Activated effector memory CD4-positive, alpha-beta T cell treated with Interleukin-2 at 50 U/mL for 16 hours (primary cell): ENCODE measurements at places on chromosomes 6 and 20.

DNA sequence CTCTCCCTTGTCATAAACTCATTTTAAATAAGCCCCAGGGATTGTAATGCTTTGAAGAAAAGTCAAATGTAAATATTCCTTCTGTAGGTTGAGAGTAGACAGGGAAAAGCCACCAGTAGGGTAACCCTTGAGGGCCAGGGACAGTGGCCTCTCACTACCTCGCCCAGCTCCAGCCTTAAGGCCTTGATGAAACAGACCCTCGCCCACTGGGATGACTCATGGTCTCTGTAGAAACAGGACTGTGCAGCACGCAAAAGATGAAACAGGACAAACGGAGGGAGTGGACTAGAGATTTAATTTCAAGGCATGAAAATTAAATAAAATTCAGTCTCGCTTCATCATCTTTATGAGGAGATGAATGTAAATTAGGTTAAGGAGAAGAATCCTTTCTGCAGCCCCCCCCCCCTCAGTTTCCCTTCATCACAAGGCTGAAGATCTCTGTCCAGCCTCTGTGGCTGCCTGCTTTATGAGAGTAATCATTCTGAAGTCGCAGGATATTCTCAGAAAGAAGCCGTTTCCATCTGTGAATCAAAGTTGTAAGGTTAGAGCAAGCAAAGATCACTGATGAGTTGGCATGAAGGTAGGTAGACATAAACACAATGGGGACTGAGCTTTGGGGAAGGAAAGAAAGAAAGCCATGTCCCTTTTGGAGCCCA lies 60.4 kb downstream of the TMEM200A start:
- no peak for DNase-seq

- DNase-seq = no peak
Measured at GRCh38 chr20:11216451-11217314, 542.9 kb upstream of the JAG1 start.

DNA sequence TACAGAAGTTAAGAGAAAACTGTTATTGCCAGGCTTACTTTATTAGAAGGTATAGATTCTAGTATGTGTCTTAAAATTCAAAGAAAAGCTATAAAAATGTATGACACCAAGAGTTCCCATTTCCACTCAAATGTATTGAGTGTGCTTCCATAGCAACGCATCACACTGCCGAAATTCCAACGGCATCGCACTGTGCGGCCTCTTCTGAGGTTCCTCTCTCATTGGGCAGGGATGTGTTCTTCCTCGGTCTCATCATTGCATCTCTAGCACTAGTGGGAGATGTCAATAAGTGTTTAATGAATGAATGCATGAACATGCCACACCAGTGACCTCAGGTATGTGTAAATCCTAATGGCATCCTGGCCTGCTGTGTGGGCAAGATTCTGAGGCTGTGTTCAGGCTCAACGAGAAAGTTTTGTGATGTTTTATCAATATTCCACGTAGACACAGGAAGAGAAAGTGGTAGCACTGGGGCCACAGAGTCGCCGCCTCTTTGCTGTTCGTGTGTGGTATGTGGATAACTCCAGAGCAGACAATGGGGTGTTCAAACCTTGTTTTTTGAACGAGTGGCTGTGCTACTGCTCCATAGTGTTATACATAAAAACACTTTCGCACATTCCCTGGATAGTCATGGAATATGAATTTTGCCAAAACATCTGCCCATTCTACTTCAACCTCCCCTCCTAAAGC lies 171.6 kb downstream of the ADGB start:
- DNase-seq = no peak

DNA sequence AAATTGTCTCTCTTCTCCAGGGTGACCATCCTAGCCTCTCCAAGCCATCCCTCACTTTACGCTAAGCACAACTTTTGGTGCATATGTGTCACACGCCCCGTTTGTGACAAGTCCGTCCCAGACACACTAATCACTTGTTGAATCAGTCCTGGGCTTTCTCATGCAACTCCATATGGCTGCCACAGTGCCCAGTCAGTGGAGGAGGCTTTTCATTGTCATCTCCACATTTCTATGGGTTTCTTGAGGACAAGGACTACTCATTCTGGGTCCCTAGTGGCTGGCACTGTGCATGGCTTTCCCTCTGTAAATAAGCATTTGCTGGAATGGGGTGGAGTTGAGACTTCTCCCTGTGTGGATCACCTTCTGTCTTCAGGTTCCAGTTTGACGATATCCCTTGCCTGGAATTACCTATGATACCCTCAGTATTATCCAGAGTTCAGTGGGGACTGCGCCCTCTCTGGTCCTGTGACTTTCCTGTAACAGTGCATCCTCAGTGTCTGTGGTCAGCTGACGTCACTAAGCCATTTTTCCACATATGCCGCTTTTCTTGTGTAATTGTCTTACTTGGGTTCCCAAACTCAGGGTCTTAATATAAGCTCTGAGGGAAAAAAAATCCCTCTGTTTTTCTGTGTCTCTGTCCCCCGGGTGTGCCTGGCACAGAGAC lies 59.8 kb upstream of the MYL9 start:
- no peak for DNase-seq

- no peak for DNase-seq
Measured at GRCh38 chr6:6701864-6702263, 113.3 kb downstream of the LY86 start.

DNA sequence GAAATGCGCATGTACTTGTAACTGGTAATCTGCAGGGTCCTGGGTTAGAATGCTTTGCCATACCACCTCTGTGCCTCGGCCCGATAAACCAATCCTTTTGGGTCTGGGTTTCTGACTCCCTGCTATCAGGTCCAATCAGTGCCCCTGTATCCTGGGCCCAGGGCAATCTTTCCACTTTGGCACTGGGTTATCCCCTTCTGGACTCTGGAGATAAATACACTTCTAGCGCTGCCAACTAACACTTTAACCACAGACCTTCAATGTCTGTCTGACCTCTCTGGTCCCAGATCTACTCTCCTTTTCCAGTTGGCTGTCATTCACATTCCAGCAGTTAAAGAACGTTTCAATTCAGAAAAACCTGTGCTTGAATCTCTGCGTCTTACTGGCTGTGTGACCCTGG lies 55.3 kb downstream of the DNAAF9 start:
- DNase-seq = no peak

DNA sequence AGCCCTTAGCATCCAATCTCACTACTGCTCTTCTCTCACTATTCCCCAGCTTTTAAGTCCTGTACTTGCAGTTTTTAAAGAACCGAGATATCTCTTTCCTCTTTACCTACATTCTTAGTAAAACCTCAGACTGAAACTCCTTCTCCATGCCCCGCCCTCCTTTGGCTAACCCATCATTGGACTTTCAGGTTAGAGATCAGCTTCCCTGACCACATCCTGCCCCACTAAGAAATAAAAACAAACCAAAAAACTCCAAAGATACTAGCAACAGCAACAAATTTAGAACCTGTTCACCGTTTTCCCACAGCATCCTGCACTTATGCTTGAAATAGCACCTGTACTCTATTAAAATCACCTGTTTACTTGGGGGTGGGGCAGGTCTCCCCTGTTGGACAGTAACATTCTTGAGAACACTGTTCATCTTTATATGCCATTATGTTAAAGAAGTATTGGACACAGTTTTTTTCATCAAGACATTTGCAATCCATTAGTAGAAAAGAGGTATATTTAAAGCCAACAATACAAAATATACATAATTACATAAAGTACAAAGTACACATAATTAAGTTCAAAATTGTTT lies 16.3 kb upstream of the SMAP1 start:
- peak; percentile 60 for DNase-seq

- DNase-seq = no peak
Measured at GRCh38 chr20:47089151-47089550, 194.5 kb downstream of the EYA2 start.

- DNase-seq = no peak
Measured at GRCh38 chr6:1760876-1761275, 151.2 kb downstream of the FOXC1 start.

DNA sequence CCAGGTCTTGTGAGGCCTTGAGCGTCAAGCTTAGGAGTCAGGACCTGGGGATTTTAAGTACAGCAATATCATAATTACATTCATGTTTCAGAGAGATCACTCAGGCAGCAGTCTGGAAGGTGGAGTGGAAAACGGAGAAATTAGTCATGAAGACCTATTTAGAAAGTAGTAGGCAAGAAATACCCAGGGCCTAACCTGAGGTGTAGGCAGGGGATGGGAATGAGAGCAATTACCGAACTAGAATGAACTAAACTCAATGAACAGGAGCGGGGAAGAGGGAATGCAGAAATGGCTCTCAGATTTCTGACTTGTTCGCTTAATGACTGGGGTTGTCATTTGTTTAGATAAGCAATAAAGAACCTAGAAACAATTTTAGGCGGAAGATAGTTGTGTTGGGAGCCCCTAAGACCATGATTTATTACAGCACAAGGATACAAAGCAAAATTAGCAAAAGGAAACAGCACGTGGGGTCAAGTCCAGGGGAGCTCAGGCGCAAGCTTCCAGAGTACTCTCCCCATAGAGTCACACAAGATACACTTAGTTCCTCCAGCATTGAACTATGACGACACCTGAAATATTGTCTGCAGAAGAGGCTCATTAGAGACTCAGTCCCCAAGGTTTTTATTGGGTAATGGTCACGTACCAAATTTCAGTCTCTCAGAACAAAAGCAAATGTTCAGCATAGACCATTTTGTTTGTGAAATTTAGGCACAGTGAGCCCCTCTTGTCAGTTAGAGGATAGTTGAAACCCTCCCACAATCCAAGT lies 178.8 kb upstream of the AKAP12 start:
- no peak for DNase-seq

DNA sequence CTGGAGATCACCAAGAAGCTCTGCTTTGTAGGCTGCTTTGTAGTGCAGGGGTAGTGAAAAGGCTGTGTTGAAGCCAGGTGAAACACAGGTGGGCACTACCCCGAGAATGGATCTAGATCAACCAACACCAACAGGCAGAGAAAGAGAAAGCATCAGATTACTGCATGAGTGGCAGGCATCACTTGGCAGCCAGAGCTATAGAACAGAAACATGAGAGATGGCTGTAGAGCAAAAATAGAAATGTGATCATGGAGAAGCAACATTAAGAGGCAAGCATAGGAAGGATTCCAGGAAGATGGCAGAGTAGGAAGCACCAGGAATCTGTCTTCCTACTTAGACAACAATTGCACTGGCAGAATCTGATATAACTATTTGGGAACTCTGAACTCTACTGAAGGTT lies 311.1 kb upstream of the TCF21 start:
- DNase-seq = no peak

GRCh38 chr6:80329496-80329895 lies 223.0 kb downstream of the BCKDHB start:
- no peak for DNase-seq

DNA sequence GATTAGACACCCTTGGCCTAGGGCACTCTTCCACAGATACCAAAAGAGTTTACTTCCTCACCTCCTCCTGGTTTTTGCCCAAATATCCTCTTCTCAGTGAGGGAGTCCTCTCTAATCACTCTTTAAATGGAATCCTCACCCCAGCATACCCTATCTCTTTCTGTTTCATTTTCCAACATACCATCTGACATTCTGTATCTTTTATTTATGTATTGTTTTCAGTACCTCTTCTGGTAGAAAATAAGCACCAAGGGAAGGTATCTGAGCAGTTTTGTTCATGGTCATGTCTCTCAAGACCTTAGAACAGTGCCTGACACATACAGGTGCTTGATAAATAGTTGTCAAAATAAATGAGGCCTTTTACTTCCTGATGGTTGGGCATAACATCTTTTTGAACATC lies 55.1 kb downstream of the KIAA0408 start:
- DNase-seq = no peak

GRCh38 chr6:144555066-144555465 lies 269.9 kb downstream of the UTRN start:
- DNase-seq = no peak

GRCh38 chr20:38065764-38066375 lies 32.3 kb downstream of the RPRD1B start:
- DNase-seq = no peak

- peak; percentile 21 for DNase-seq
Measured at GRCh38 chr20:50580016-50580747, 70.0 kb downstream of the PTPN1 start.

GRCh38 chr6:52108128-52108527 lies 20.7 kb upstream of the PKHD1 start:
- no peak for DNase-seq

- DNase-seq = no peak
Measured at GRCh38 chr20:24437196-24438082, 32.0 kb upstream of the SYNDIG1 start.

GRCh38 chr6:11637266-11637665 lies 99.7 kb downstream of the TMEM170B start:
- no peak for DNase-seq

GRCh38 chr6:110356778-110357177 lies 1.4 kb downstream of the METTL24 start:
- DNase-seq = no peak

- no peak for DNase-seq
Measured at GRCh38 chr20:9179867-9180266, 111.0 kb downstream of the PLCB4 start.

- DNase-seq = no peak
Measured at GRCh38 chr6:84332139-84333034, 104.9 kb upstream of the CEP162 start.

DNA sequence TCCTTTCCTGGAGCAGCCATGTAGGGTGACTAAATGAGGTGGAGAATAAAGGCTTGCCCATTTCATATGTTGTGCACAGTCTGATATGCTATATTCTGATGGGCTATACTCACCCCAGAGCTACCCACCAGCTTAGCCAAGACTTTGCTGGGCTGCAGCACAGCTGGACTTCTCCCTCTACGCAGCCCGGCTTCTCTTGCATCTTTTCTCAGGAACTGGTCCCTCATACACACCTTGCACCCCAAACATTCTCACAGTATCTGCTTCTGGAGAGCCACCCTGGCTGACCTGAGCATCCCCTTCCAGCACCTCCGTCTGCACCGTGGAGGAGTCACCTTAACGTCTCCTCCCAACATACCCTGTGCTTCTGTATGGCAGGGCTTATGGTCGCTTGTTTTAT lies 150.8 kb upstream of the PMEPA1 start:
- DNase-seq = no peak

- no peak for DNase-seq
Measured at GRCh38 chr6:110053395-110054240, 75.5 kb downstream of the GPR6 start.

DNA sequence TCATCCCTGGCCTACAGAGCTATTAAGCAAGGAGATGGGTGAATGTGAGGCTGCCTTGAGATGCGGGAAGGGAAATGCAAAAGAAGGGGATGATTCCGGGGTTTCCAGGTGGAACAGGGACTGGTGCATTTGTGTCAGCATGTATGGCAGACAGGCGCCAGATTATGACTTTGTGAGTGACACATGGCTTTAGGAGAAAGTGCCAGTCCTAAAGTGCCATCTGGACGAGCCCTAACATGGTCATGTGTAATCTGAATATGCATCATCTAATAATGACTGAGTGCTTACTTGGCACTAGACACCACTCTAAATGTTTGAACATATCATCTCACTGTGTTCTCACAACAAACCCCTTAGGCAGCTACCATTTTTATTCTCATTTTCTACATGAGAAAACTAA lies 195.0 kb upstream of the TSHZ2 start:
- DNase-seq = no peak

DNA sequence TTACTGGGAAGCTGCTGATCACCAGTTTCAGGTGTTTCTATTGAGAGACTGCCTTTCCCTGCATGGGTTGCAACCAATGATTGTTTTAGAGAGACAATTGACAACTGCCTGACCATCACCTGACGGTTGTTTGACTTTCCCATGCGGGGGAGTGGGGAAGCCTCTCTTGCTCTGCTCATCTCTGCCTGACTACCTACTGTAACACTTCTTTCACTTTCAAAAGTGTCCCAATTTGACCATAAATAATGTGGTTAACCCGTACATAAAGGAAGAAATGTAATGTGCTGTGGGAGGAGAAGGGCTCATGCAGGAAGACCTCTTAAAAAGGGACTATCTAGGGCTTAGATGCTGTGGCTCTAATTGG lies 122.1 kb upstream of the PHACTR1 start:
- DNase-seq = no peak
